Bronchus fibroblast of lung (primary cell): ENCODE measurements at places on chromosomes 11 and 22. TPM values are rescaled to one million over a fixed set of nuclear protein-coding genes. Genes with fewer than 3 reads are reported as not detected.

The OR51V1 gene
- not detected in 2 replicates for total RNA-seq

The FAM111A gene
- 23.2 and 27.6 TPM in 2 replicates for total RNA-seq

The TP53I11 gene
- 46.5 and 54.3 TPM in 2 replicates for total RNA-seq

The IGLL1 gene
- not detected in 2 replicates for total RNA-seq

The SULT4A1 gene
- 0.15 and 0.17 TPM in 2 replicates for total RNA-seq

The HSPB2 gene
- total RNA-seq: 0.59 TPM in 1 of 2 replicates, not detected in the other
